ENCODE measurements at places on chromosomes 3 and 15.

GRCh38 chr3:153961494-153961893, 159.7 kb upstream of the ARHGEF26 start:
- no peak for DNase-seq

DNA sequence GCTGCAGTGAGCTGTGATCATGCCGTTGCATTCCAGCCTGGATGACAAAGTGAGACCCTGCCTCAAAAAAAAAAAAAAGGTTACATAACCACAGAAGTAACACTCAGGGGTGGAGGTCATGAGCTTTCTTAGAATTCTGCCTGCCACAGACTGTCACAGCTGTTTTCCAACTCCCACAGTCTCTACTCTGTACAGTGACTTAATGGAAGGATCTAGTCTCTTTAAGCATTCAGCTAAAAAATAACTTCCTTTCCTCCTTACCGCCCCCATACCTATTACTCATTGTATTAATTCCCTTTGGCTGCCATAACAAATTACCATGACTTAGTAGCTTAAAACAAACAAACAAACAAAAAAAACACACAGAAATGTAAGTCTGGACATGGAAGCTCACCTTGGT, 99.6 kb upstream of the UBE2E1 start:
- no peak for DNase-seq

- DNase-seq: no peak
Observed at GRCh38 chr3:143617050-143617449, 231.2 kb downstream of the SLC9A9 start.

DNA sequence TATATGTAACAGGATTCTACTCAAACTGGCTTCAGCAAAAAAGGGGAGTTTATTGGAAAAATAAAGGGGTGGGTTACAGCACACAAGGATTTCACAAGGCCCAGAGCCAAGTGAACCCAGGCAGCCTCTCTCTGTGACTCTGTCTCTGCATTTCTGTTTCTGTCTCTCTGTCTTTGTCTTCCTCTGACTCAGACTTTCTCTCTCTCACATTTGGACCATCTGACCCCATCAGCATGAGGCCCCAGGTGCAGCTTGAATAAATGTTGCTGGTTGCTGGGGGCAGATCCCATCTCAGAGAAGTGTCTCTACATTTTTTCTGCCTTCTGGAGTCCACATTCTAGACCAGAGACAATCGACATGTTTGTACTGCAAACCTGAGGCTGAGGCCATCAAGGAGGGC, 45.0 kb downstream of the RPLP1 start:
- no peak for DNase-seq

DNA sequence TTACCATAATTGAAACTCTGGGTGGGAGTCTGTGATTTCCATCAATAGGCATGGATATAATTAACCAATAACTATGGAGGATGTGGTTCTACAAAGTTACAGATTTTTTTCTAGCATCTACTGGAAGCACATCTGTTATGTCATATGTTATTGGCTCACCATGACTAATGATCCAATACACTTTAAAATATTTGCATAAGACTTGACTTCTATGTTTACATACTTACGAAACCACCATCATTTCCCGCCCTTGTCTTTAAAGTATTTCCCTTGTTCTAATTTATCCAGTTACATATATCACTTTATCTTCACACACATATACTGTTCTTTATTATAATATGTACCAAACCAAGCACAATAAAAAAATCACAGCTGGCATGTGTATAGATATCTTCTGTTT, 380.3 kb upstream of the CBLB start:
- no peak for DNase-seq

DNA sequence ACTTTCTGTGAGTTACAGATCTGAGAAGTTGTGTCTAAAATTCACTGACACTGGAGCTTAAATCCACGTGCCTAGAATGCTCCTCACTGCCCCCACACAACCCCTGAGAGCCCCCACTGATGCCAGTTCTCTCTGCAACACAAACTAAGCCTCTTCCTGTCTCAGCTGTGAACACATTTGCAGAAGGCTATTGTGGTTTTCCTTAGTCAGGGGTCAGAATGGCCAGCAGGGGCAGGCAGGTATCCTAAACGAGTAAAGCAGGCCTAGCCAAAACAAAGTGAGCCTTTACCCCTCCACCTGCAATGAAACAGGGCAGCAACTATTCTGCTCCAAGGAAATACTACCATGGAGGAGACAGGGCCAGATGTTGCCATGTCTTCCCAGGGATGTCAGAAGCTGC, 78.6 kb downstream of the FHIT start:
- no peak for DNase-seq

DNA sequence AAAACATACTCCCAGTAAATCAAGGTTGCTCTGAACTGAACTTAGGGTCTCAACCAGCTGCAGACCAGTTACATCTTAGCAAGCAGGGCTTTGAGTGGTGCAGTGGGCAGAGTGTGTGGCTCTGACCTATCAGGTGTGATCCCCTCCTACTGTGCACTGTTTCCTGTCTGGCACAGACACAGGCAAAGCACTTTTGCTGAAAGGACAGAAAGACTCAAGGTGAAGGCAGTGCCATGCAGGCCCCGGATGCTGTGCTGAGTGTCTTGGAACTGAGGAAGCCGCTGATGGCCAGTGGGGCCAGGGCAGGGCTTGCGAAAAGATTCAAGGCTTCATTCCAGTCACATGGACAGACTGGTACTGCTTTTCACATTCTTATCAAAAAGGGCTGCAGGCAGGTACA, 85.2 kb downstream of the CACNA1D start:
- DNase-seq: no peak

DNA sequence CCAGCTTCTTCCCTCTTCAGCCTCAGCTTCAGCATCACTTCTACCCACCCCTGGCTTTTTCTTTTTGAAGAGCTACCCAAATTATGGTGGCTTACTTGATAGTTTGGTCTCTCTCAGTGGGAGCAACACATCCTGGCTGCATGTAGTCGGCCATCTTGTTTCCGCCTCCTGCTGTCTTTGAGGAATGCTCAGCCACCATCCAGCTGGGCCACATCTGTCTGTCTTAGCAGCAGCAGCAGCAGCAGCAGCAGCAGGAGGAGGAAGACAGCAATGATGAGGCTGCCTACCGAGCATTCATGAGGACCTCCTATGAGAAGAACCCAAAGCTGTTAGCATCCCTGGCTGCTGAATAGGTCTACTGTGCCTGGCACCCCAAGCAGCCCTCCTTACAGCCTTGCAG, 19.7 kb downstream of the IL16 start:
- DNase-seq: no peak

GRCh38 chr3:131705099-131705498, 202.3 kb upstream of the MRPL3 start:
- DNase-seq: no peak

- DNase-seq: no peak
Observed at GRCh38 chr3:11212299-11212608, 58.0 kb downstream of the HRH1 start.

GRCh38 chr15:70323111-70323851, 225.6 kb upstream of the TLE3 start:
- DNase-seq: no peak

DNA sequence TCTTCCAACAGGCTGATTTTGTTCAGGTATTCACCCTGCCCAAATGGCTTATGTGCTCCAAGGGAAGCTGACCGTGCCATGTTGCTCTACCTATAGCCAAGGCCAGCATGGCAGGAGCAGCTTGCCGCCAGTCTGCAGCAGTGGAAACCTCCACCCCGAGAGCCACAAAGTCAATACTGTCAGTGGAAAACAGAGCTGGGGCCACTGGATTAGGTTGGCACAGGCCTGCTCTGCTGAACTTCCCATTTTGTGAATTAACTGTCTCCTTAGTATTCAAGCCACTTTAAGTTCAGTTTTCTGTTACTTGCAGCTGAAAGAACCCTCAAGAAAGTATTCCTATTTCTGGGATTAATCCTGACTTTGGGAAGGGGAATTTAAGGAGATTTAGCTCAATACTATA, 63.8 kb upstream of the XCR1 start:
- DNase-seq: no peak

GRCh38 chr3:193416629-193417028, 38.1 kb upstream of the ATP13A5 start:
- no peak for DNase-seq

DNA sequence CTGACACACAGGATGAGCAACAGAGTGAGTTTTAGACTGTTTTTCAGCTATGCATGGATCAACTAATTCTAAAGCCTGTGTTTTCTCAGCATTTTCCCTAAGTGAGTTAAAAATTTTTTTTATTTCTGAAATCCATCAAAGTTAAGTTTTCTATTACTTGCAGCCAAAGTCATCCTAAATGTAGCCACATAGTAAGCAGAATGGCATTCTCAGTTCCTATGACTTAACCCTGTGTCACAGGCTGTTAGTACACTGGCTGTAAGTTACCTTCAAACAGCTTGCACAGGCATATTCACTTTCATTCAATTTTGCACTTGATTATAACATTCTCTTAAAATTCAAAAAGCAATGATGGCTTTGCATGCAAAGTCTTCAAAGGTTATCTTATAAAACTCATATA, 368.2 kb downstream of the OCA2 start:
- DNase-seq: no peak

GRCh38 chr15:56871185-56871584, 47.3 kb upstream of the TCF12 start:
- DNase-seq: peak; percentile 50

DNA sequence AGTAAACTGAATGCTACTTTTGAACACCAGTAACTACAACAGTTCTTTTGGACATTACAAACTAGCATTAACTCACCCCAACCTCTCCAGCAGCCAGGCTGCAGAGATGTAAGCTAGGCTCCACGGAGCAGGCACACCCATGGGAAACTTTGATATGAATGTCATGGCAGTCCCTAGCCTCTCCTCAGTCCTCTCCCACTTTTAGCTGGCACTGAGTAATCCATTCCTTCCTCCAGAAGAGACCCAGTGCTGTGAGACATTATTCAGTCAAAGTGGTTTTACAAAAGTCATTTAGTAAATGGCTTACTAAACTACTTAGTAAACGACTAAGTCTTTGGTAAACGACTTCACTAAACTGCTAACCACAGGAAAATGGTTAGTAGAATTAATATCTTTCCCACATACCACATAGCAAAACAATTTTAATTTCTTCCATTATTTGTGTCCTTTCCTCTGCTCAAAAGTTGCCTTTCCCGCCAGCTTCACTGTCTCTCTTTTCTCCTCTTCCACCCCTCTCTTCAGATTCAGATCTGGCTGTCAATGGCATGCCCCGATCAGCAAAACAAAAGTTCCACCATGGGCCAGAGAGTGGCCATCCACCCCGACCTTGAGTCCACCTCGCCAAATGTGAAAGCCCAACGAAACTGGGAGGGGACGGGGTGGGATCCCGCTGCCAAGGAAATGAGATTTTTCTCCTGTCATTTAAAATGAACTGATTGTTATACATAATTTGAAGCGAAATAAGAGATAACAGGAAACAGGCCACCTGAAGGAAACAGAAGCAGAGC, 67.5 kb upstream of the TJP1 start:
- no peak for DNase-seq

- no peak for DNase-seq
Observed at GRCh38 chr3:86702381-86702958, 288.5 kb downstream of the VGLL3 start.

DNA sequence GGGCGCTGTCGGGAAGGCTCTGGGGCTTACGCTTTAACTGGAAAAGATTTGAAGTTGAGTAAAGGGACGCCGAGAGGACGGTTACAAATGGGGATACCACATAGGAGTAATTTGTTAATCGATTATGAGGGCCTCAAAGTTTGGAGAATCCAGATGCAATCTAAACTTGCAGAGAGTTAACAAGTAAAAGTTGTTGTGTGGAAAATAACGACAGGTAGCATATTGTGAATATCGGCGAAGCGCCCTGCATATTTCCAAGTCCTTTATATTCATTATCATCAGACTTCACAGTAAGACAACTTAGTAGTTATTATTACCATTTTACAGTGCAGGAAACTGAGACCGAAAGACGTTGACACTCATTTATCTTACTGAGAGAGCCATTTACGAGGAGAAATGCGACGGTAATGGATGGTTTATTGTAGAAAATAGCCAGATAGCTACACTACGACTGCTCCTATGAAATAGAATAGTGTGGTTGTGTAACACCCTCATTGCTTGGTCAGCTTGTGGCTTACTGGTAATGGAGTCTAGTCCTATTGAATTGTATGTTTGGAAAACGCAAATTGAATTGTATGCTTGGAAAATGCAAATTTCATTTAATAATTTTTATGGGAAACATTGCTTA, 700 bp downstream of the MKRN2 start:
- no peak for DNase-seq

- no peak for DNase-seq
Observed at GRCh38 chr3:3184876-3185275, 5.4 kb upstream of the CRBN start.

- peak; percentile 61 for DNase-seq
Observed at GRCh38 chr3:24678421-24678865, 183.8 kb upstream of the THRB start.

DNA sequence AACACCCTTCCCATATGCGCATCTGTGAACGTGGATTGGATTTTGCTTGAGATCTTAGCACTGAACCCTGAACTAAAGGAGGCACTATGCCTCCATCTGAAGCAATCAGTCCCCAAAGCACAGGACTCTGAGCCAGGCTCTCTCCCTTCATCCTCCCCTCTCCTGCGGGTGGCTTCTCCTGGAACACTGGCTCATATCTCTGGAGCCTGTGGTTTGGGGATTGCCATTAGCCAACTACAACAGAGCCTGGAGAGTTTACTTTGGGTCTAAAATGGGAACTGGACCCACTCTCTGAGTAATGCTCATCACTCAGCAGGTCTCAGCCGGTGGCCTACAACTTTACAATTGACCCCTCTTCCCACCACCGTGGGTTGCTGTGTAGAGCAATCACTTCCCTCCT, 190.8 kb upstream of the HES1 start:
- DNase-seq: no peak

DNA sequence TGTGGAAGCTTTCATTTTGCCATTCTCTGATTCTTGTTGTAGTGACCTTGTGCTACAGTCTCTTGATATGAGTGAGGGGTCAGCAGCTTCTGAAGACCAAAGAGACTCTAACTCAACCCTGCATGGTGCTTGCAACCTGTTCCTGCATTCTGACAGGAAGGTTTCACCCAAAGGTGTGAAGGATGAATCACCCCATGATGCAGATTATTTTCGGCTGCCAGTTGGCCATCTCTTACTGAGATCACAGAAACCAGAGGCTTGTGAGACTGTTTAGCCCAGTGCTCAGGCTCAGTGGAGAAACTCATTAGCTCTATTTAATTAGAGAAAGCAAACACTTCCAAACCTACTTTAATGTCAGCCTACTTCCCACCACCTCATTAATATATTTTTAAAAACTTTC, 29.2 kb upstream of the TPRG1 start:
- DNase-seq: no peak

GRCh38 chr15:64137226-64137833, 14.2 kb upstream of the SNX22 start:
- no peak for DNase-seq
